Stimulated activated CD4-positive, alpha-beta T cell treated with anti-CD3 and anti-CD28 coated beads, Interleukin-1b, Interleukin-23, amount 100 ng/mL, for 1 hour (primary cell): ENCODE measurements at places on chromosomes 1 and 21.

DNA sequence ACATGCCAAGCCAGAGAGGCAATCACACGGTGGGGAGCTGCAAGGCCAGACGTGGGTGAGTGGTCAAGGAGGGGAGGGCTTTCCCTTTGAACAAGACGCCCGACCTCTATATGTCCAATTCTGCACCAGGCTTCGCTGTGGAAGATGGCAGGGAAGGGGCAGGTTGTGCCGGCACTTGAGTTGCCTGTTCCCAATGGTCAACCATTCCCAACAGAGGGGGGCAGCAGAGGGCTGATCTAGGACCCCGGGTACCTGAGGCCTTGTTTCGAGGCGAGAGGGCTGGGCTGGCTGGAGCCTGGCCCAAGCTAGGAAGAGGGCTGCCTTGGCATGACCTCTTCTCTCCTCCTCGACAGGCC is 64.9 kb downstream of the TMEM53 start:
- no peak for DNase-seq

DNA sequence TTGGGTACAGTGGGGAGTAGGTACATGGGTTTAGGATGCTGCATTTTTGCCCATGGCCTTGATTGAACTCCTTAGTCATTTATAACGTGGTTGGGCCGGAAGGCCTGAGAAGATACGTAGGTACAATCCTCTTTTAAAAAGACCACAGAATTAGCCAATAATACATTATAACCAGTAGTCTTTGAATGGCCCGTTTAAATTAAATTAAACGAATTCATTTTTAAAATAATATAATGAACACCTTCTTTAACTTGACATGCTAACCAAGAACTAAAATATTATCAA is 20.1 kb upstream of the ADAR start:
- DNase-seq = no peak

GRCh38 chr1:41901551-41901950 is 17.2 kb downstream of the HIVEP3 start:
- DNase-seq = no peak

DNA sequence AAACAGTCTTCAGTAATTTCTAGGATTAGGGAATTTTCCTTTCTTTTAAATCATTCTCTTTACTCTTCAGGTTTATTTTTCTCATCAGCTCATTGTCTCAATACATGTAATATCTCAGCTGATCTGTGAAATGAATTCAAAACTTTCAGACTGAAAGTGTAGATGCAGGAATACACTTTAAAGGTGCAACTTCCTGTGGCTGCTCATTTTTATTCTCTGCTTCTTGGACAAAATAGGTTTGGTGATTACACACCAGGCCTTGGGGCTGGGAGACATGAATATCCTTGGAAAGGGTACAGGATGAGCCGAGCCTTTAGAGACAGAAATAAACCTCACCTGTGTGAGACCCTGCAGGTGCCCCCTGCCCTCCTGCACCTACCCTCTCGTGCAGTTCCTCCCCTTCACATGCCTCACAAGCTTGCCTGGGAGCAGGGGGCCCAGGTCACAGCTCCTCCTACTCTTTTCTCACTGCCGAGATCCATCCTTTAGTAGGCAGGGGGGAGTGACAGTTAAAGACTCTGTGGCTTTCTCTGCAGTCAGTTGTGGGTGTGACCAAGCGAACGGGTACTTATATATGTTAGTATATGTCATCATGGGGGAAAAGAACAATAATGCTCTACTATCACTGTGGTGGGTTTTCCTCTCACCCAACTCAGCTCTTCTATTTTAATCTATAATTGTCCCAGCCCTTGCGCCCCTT is 23.6 kb downstream of the XCL2 start:
- DNase-seq = no peak

GRCh38 chr1:66552829-66553228 is 18.9 kb downstream of the SGIP1 start:
- DNase-seq = no peak

DNA sequence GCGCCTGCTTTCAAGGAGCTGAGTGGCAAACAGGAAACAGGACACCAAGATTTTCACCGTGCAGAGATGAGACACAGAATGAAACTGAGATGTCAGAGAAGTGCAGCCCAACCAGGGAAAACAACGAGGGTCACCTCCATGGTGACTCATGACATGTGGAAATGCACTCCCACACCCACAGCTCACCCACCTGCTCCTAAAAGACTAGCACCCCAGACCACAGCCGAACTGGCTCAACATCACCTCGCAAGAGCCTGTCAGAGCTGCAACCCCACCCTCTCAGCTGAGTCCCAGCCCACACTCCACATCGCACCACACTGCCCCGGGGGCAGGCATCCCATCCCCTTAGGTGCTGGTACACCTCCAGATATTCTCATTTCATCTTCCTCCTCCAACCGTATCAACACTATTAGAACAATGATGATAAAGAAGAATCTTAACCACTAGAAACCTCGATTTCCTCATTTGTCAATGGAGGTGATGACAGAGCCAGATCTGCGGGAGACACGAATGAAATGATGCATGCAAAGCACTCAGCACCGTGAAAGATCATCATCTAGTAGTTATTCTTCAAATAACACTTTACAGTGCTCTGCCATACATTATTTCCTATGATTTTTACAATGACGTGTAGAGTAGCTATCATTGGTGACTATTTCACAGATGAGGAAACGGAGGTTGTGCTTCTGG is 103.2 kb downstream of the DMRTB1 start:
- no peak for DNase-seq

GRCh38 chr1:198054510-198054909 is 102.3 kb upstream of the NEK7 start:
- no peak for DNase-seq

DNA sequence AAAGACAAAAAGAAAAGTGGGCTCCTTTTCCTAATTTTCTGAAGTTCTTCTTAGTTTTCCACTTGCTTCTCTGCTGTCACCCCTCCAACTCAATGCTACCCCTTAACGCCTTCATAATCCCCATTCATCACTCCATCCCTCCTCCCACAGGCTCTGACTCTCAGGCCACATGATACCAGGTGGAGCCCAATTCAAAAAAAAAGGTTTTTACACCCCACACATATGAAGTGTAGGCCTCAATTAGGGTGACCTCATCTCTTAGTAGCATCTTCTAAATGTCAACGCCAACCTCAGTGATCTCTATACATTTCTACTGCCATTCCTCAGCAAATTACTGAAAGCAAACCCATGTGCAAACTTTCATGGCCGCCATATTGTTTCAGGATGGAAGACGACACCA is 6.4 kb downstream of the SSBP3 start:
- DNase-seq = no peak

GRCh38 chr21:16302851-16303282 is 573.1 kb downstream of the USP25 start:
- no peak for DNase-seq

DNA sequence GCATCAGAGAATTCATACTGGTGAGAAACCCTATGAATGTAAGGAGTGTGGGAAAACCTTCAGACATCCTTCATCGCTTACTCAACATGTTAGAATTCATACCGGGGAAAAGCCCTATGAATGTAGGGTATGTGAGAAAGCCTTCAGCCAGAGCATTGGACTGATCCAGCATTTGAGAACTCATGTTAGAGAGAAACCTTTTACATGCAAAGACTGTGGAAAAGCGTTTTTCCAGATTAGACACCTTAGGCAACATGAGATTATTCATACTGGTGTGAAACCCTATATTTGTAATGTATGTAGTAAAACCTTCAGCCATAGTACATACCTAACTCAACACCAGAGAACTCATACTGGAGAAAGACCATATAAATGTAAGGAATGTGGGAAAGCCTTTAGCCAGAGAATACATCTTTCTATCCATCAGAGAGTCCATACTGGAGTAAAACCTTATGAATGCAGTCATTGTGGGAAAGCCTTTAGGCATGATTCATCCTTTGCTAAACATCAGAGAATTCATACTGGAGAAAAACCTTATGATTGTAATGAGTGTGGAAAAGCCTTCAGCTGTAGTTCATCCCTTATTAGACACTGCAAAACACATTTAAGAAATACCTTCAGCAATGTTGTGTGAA is 12.8 kb downstream of the ZFP69B start:
- no peak for DNase-seq

DNA sequence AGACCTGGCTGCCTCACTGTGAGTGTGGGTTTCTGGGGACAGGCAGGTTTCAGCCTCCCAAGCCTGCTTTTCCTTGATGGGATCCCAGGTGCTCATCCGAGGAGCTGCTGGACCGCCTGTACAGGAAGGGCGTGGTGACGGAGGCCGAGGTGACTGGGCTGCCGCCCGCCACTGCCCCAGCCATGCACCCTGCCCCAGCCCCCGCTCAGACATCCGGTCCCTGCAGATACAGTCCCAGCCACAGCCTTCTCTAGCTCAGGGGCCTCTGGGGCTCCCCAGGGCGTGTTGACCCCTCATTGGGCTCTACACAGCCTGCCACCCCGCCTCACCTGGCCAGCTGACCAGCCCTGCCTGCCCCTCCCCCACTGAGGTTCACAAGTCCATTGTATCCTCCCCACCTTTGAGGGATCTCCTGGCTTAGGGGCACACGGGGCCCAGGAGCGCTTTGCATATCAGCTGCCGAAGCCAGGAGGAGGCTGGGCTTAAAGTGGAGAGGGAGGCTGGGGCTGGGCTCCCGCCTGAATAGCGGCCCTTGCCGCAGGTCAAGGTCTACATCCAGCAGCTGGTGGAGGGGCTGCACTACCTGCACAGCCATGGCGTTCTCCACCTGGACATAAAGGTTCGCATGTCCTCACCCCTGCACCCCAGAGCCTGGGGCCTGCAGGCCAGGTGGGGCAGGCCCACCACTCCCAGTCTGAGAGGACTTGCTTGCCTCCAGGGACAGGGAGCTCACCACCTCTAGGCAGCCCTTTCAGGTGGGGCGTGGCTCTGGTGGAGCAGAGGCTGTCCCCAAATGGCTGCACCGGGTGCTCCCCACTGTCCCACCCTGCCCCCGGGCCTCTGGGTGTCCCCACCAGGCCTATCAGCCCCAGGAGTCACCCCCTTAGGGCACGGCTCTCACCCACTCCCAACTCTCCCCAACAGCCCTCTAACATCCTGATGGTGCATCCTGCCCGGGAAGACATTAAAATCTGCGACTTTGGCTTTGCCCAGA is 38.5 kb downstream of the TRIM11 start:
- no peak for DNase-seq

GRCh38 chr21:14414932-14415508 is 32.1 kb upstream of the HSPA13 start:
- DNase-seq = no peak

DNA sequence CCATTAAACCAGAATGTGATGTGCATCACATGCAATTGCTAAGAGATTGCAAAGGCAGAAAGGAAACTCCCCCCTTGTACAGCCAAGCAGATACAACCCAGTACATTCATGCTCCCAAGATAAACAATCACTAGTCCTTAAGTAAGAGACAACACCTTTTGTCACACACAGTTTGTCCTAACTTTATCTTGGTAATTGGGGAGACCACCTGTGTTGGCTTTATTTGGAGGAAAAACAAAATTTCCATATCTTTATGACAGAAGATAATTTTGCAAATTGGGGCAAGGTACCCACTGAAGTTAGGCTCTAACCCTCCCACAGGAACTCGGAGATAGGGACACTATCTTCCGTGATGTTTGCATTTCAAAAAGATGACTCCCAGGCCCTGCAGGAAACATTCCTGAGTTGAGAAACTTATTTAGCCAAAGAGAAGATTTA is 175.0 kb upstream of the TNR start:
- no peak for DNase-seq

DNA sequence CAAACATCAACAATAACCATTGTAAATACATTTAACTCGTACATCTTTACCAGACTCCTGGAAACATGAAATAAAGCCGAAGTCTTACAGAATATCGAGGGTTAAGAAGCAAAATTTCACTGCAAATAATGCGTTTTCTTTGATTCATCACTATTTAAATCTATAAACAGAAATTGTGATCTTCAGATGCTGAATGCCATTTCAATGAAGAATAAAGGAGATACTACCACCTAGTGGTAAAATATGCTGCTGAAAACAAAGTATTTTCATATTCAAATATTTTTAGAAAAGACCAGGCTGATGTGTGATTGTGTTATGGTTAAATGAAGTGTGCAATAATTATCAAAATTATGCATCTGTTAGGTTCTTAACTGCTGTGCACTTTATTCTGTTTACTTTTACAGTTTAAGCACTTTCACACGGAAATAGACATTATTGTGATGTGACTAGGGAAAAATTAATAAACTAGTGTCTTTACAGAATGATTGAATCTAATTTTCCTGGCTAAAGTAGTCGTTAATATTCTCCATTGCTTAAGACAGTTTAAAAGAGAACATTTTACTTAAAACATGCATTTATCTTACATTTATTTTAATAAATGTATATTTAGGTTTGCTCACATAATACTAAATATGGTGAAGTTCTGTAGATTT is 1093.1 kb downstream of the MRPL39 start:
- no peak for DNase-seq

DNA sequence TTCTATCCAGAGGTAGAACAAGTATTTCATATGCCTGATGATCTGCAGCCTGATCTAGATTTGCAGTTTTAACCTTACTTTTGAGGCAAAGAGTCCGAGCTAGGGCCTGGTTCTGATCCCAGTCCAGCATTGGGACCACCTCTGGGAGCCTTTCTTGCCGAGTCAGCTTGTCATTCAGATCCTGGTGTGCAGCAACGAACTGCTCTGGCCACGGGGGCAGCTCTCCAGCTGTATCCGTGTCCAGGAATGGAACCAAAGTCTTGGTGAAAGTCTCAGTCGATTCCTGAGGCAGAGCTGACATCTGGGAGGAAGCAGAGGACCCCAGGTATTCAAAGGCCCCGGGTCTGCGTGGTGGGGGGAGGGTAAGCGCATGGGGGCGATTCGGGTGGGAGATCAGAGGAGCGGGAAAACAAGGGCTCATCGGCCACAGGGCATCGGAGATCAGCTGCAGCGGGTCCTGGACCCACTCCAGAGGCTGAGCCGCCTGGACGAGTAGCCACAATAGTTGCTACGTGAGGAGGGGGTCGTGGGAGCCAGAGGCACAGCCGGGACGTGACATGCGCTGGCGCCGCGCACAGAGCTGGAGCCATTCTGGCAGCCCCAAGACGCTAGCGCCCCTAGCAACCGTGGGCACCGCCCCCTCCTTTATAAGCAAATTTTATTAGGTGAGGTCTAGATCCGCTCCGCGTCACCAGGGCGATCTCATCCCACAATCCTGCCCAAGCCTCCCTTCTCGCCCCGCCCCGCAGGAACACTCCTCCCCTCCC is 32.4 kb upstream of the BSDC1 start:
- no peak for DNase-seq

- DNase-seq = no peak
Observed at GRCh38 chr1:167720965-167721616, 691 bp upstream of the MPZL1 start.

DNA sequence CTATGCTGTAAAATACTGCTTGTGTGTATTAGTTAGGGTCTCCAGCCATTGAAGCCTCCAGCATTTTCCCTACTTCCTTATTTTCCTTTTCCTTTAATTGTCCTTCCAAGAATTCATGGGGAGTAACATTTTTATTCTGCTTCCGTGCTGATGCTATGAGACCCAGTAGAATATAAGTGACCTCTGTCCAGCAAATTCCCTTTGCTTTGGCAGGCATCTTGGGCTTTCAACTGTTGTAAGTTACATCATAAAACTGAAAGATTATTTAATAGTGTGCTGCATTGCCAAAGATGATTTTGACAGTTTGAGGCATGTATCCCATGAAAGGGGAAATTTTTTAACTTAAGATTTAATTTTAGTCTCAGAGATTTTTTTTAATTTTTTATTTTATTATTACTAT is 48.1 kb upstream of the B3GALT2 start:
- DNase-seq = no peak

- no peak for DNase-seq
Observed at GRCh38 chr1:198125995-198126735, 30.6 kb upstream of the NEK7 start.
